ENCODE measurements at places on chromosomes 5 and 9.

GRCh38 chr9:107358986-107359385 is 75.9 kb downstream of the RAD23B start:
- peak; percentile 87 for DNase-seq

DNA sequence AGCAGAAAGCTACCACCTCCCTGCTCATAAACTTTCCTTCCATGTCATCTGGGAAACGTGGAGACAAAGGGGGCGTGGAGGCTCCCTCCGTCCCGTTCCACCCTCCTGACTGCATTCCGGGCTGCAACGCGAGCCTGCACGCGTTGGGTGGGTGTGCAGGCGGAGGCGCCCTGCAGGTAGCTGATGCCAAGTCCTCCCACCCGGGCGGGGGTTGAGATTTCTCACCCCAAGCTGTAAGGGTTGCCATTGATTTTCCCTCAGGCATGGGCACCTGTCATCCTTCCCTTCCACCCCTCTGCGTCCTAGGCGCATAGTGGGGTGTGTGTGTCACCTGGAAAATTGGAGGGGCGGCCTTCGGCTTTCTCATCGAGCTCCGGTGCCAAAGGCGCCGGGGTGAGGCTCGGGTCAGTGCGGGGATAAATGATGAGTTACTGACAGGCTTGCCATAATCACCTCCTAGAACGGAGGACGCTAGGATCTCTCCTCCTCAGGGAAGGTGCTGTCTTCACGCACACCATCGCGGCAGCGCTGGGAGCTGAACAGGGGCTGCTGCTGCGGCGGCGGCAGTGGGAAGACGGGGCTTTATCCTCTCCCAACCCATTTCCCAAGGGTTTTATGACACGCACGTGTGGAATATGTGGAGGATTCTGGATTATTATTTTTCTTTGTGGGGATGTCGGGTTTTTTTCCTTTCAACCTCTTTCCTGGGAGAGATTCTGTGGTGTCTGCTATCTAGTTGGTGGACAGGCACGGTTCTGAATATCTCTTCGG is 973 bp downstream of the PLPPR1 start:
- no peak for DNase-seq

- no peak for DNase-seq
These were observed 95.5 kb downstream of the GHR start for GRCh38 chr5:42518595-42519221.

DNA sequence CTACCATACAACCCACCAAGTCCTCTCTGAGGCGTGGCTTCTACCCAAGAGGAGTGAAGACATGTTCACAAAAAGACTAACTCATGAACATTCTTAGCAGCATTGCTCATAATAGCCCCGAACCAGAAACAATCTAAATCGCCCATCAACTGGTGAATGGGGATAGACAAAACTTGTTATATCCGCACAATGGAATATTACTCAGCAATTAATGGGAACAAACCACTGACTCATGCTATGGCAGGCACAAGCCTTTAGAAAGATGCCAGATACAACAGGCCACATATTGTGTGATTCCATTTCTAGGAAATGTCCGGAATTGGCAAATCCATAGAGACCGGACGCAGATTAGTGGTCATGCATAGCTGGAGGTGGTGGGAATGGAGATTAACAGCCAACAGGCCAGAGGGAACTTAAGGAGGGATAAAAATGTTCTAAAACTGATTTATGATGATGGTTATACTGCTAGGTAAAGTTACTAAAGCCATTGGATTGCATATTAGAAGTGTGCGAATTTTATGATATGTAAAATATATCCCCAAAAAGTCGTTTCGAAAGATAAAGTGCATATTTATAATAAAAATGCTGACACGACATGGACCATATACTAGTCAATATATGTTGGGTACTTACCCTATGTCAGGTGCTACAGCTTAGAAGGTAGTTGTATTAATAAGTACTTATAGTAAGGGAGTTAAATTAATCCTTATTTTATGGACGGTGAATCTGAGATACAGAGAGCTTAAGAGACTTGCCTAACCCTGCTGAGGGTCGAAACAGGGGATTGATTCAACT is 55.4 kb downstream of the LHX2 start:
- DNase-seq = no peak

DNA sequence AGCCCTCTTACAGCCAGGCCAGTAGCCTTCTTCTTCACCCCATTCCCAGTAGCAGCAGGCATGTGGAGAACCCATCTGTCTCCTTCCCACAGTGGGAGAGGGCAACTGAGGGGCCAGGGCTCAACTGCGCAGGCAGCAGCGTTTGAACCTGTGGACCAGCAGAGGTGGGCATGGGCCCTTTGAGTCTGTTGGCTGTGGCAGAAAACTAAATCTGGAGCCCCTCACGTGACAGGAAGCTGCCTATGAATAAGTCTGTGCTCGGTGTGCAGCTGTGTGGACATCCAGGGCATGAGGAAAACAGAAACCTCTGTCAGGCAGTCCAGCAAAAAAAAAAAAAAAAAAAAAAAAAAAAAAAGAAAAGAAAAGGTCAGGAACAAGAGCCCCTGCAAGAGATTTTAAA is 189.2 kb upstream of the NR3C1 start:
- DNase-seq = peak; percentile 14

DNA sequence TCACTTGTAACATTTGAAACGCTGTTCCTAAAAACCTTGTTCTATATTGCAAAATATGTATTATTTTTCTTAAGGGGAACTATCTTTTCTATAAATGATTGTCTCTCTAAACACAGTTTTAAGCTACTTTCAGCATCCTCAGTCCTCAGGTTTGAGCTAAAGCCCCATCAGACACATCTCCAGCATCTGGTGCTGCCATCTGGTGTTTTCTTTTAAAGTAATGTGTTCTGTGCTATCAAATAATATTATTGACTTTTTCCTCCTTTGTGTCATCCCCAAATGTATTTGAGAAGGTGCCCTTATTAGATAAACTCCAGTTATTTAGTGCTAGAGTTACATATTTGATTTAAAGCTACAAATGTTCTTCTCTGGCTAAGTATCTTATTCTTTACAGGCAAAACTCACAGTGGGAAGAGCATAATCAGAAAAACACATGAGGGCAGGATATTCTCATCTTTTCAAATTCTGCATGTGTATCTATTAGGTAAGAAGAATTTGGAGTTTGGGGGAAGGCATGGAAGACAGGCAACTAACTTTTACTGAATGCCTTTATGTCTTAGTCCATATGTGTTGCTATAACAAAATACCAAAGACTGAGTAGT is 27.5 kb downstream of the ZNF474 start:
- no peak for DNase-seq

DNA sequence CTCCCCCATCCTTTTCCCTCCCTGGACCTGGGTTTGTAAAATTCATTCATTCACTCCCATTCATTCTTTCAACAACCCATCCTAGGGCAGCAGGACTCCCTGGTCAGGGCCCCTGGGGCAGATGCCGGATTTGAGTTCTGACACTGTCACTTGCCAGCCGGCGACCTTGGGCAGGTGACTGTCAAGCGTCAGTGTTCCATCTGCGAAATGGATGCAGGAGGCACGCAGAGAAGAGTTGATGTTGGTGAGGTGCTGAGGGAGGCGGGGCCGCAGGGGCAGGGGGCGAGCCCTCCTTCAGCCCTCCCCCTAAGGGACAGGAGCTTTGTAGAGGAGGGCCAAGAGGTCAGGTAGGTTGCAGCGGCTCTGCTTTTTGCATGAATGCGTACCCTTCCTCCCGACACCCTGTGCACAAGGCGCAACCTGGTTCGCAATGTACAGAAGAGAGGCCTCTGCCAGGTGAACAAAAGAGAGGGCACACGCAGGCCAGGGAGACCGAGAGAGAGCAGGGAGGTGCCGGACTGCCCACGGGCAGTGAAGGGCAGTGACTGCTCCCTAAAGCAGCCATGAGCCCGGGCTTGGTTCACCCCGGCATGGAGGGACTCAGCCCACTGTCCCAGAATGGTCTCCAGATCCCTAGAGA is 128.1 kb downstream of the BARX1 start:
- DNase-seq = no peak

- DNase-seq = no peak
These were observed 757 bp downstream of the SAPCD2 start for GRCh38 chr9:137069508-137070091.

DNA sequence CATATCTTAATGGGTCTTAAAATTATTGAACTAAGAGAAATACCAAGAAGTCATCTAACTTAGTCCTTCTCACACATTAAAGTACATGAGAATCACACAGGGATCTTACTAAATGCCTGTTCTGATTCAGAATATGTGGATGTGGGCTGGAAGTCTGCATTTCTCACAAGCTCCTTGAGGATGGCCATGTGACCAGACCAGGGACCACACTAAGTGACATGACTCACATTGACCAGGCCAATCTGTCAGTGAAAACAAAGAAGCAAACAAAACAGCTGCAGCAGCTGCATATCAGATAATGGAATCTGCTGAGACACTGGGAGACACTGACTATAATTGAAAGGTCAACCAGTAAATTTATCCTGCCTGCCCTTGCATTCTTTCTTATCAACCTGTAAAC is 110.5 kb downstream of the ADAMTS12 start:
- DNase-seq = no peak

DNA sequence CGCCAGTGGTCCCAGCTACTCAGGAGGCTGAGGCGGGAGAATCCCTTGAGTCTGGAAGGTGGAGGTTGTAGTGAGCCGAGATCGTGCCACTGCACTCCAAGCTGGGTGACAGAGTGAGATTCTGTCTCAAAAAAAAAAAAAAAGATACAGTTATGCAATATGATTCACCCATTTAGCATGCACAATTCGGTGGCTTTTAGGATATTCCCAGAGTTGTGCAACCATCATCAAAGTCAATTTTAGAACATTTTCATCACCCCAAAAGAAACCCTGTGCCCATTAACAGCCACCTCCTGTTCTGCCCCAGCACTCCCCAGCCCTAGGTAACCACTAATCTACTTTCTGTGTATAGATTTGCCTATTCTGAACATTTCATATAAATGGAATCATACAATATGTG is 4.3 kb upstream of the DHFR start:
- no peak for DNase-seq

DNA sequence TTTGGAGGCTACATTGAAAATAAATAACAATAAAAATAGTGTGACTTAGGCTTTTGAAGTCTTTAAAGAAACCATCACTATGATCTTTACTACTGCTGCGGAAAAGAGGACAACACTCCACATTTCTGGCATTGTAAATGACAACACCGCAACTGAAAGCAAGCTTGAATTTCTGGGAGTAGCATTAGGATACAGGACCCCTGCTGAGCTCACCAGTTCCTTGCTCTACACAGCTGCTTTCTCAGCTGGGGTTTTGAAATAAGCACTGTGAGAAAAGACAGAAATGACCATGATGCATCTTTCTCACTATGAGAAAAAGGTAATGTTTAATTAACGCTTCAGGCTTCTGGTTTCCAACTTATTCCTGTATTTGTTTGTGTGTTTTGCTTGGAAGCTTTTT is 168.0 kb downstream of the TAF11L14 start:
- DNase-seq = no peak

DNA sequence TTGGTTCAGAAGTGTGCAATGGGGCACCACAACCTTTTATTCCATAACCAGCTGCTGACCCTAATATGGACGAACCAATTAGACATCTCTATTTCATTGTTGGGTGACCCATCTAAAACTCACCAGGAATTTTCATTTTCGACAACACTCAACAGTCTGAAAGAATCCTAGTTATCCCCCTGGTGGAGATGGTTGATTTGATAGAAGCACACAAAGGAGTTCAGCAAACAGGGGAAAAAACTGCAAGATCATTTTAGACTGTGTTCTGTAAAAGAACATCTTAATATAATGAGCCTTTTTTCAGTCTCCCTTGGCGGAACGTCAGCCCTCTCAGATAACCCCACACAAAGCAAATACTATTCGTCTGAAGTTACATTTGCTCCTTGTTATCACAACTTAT is 367.4 kb downstream of the KIAA0825 start:
- DNase-seq = no peak

DNA sequence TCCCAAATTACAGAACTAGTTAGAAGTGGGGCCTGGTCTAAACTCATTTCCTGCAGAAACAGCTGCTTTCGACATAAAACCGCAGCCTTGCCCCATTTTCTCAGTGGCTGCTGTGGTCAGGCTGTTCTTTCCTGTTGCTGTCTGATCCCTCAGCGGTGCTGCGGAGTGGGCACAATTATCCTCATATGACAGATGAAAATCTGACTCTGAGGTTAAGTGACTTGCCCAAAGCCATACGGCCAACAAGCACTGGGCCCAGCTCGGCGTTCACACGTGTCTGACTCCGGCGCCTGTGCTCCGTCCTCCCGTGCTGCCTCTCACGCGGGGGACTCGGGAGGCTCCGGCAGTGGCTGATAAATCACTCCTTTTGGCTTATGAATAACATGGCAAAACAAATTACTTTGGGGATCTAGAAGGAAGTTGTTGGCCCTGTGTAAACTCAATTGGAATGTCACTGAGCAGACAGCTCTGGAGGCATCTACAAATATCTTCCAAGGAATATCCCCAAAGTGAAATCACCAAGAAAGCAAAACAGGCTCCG is 142.6 kb upstream of the LMX1B start:
- DNase-seq = no peak

GRCh38 chr5:167232675-167233311 is 1058.7 kb upstream of the WWC1 start:
- no peak for DNase-seq

- no peak for DNase-seq
These were observed 358.3 kb downstream of the SEMA5A start for GRCh38 chr5:9187614-9188013.

- no peak for DNase-seq
These were observed 473.6 kb downstream of the KCTD16 start for GRCh38 chr5:144644317-144644716.
